Stimulated activated CD8-positive, alpha-beta memory T cell treated with anti-CD3 and anti-CD28 coated beads, Interleukin-4, amount 100 ng/mL, for 1 hour (primary cell): ENCODE measurements at places on chromosomes 6 and 20.

GRCh38 chr6:142913036-142913510 lies 31.9 kb downstream of the HIVEP2 start:
- DNase-seq, result no peak

DNA sequence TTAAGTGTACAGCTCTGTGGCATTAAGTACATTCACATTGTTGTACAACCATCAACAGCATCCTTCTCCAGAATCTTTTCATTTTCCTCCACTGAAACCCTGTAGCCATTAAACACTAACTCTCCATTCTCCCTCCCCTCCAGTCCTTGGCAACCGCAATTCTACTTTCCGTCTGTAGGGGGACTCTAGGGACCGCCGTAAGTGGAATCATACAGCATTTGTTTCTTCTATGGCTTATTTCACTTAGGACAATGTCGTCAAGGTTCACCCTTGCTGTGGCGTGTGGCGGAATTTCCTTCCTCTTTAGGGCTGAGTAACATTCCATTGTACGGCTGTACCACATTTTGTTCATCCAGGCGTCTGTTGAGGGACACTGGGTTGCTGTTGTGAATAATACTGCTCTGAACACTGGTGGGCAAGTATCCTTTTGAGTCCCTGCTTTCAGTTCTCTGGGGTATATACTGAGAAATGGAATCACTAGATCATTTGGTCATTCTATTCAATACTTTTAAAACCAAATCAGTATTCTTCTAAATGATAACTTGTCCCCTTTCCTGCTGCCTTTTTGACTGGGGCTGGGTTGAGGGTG lies 50.7 kb downstream of the PPP1R3G start:
- DNase-seq, result peak; percentile 20

DNA sequence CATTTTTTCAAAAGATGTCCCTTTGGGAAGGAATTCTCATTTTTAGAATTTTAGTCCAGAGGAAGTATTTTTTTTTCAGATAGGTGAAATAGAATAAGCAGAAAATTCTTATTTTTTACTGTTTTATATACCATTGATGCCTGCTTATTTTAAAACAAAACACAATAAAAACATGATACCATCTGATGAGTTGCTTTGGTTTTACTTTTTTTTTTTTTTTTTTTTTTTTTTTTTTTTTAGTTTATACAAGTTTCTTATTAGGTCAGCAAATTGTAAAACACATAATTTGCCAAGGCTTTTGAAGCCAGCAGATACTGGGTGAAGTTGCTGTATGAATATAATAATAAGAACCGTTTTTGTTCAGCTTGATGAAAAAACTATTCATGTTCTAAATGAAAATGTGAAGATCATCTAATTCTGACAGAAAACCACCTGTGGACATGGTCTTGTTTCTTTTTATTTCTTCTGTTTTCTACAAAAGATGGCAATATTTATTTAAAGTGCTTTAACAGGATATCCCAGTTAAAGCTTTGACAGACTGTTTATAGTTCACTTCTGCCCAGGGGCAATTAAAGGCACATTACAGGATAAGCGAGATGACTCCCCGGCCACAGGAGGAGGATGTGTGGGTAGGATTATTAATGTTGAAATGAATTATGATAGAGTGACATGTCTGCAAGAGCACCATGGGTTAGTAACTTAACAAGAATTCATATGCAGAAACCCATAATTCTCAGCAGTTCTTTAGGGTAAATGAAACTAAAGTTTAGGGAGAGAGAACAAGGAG lies 31.1 kb downstream of the MYB start:
- no peak for DNase-seq

DNA sequence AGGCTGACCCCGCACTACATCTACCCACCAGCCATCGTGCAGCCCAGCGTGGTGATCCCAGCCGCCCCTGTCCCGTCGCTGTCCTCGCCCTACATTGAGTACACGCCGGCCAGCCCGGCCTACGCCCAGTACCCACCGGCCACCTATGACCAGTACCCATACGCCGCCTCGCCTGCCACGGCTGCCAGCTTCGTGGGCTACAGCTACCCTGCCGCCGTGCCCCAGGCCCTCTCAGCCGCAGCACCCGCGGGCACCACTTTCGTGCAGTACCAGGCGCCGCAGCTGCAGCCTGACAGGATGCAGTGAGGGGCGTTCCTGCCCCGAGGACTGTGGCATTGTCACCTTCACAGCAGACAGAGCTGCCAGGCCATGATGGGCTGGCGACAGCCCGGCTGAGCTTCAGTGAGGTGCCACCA lies 16.4 kb downstream of the RBM38 start:
- no peak for DNase-seq

GRCh38 chr20:32538526-32538939 lies 46.6 kb downstream of the NOL4L start:
- no peak for DNase-seq

GRCh38 chr6:33975661-33976436 lies 170.0 kb downstream of the GRM4 start:
- DNase-seq, result no peak

DNA sequence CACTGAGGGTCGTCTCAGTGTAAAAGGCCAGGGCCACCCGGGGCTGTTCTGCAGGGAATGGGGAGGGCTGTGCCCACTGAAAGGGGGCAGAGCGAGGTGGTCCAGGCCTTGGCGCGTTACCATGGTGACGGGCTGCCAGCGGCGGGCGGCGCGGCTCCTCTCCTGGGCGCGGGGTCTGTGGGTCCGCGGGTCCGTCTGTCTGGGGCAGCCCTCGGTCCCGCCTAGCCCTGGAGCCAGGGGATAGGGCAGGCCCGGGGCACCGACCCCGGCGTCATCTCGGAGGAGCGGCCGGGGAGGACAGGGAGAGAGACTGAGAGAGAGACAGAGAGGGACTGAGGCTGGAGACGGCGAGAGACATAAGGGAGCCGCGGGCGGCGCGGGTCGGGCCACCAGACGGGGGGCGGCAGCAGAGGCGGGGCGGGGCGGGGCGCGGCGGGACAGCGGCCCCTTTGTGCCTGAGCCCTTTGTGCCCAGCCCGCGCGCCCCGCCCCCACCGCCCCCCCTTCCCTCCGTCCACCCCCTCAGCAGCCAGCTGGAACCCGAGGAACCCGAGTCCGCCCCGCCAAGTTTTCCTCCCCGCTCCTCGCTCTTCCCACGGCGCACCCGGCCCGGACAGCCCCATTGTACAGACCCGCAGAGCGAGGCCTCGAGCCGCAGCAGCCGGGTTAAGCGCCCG lies at the start of gene KIAA1755:
Gene KIAA1755, minus strand, starts transcription at position 358 of the 676 bp plus-strand sequence. Its CDS starts 235 bp downstream, at position 123.
- DNase-seq, result no peak

DNA sequence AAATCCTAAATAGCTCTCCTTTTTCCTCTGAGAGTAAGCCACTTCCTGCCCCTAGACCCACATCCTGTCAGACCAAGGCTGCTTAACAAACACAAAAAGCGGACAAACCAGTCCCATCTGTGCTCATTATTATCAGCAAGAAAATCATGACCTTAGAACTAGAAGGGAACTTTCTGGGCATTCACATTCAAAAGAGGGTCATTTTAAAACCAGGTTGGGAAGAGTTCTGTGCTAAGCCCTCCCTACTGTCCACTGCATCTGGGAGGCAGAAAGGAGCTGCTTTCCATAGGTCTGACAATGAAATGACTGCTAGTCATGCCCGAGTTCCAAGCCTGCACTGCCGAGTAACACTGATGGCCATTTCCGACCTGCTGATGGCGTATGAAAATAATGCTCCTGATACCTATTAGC lies 15.4 kb downstream of the EZR start:
- peak; percentile 24 for DNase-seq

- DNase-seq, result no peak
These were observed 951.3 kb downstream of the EPHA7 start for GRCh38 chr6:92468066-92468465.

DNA sequence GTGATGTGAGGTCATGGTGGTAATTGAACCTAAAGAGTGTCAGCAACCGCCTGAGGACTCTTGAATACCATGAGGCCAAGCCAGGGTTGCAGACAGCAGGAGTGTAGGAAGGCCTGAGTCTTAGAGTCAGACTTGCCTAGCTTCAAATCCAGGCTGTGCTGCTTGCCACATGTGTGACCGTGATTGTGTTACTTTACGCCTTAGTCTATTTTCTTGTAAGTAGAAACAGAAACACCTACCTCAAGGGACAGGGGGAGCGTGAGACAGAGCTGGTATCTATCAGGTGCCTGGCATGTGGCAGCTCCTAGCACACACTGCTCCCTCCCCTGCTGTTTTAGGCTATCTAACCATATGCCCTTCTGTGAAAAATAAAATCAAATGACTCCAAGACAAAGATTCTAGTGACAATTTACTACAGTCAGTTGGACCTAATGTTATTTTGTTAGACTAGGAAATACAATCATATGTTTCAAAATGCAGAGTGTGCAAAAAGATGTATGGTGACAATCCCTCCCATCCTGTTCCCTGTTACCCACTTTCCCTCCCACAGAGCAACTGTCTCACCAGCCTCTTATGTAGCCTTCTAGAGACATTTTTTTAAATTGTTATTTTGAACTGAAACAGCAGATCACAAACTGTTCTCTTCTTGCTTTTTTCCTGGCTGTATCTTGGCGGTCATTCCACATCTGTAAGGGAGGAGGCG lies 21.7 kb downstream of the TAF8 start:
- no peak for DNase-seq

GRCh38 chr6:33392595-33392948 lies 949 bp downstream of the KIFC1 start:
- no peak for DNase-seq

- no peak for DNase-seq
These were observed 711 bp upstream of the C20orf141 start for GRCh38 chr20:2814076-2814475.

DNA sequence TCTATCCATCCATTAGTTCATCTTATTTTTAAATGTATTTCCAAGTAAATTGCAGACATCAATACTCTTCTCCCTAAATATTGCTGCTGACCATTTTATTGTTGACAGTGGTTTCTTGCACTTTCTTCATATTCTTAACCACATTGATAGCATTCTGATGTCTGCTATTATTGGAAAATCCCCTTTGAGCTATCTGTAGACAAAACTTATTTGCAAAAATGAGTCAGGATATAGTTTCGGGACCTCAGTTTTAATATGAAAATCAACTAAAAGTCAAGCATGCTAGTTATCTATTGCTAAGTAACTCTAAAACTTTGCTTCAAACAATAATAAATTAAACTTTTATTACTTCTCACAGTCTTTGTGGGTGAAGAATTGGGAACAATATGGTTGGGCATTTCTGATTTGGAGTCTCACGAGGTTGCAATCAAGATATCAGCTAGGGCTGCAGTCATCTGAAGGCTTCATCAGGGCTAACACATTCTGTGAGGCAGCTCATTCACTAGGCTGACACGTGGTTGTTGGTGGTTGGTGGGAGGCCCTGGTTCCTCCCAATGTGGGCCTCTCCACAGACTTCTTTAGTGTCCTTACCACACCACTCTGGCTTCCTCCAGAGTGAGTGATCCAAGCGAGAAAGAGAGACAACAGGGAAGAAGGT lies 32.7 kb downstream of the CD109 start:
- DNase-seq, result no peak

DNA sequence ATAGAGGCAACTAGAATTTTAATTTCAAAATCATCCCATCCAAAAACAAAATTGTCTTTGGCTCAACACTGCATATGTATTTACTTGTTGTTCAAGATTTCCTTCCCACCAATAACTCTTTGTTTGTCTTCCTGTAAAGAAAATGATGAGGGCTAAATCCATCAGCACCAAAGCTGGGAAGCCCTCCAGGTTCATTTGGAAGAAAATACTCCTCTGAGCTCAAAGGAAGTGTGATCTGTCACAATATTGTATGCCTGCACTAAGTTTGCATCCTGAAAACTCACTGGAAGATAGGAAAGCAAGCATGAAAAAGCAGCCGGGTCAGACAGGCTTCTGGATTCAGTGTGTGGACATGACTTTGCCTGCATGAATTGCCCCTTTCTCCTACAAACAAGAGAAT lies 28.7 kb upstream of the OPRM1 start:
- DNase-seq, result no peak

DNA sequence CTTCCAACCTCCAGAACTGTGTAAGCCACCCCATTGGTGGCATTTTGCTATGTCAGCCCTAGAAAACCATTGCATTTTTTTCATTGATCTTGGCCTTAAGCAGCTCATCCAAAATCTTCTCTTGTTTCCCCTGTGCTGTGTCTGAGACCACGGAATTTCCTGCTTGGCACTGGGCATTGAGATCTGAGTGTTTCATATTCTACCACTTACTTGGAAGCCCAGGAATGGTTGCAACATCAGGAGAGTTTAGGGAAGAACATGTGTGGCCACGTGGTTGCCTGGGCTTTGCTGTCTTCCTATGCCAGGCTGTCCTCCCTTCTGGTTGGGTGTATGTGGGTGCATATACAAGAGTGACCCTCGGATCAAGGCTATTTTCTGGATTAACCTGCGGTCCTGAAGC lies 139.3 kb upstream of the PMEPA1 start:
- no peak for DNase-seq

DNA sequence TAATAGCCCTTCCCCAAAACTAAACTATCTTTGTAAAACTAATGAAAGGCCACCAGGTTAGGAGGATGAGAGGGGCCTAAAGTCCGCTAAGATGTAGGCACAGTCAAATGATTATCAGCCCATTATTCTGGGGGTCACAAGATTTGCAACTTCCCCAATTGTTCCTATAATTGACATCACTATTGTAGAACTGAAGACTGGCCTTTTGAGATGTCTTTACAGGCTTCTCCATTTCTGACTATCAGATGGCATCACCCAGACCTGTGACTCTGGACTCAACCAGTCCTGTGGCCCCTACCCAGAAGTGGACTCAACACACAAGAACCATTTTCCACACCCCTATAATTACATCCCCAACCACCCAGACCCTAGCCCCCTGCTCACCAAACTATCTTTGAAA lies 61.5 kb upstream of the MAP7 start:
- no peak for DNase-seq

DNA sequence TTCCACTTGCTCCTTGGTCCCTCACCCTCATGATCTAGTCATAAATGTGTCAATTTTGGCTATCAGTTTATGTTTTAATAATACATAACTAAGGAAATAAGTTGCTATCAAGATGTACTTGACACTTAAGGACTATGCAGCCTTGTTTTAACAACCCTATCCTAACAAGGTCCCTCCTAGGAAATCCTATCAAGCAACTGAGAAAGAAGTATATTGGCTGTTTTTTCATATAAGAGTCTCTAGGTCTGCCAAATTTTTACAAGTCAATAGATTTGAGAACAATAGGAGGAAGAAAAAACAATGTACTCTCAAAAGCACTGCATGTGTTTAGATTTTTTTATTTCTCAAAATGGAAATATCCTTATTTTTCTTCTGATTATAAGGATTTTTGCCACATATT lies 14.7 kb downstream of the FILIP1 start:
- no peak for DNase-seq
